ENCODE measurements at places on chromosomes 12 and 14.

DNA sequence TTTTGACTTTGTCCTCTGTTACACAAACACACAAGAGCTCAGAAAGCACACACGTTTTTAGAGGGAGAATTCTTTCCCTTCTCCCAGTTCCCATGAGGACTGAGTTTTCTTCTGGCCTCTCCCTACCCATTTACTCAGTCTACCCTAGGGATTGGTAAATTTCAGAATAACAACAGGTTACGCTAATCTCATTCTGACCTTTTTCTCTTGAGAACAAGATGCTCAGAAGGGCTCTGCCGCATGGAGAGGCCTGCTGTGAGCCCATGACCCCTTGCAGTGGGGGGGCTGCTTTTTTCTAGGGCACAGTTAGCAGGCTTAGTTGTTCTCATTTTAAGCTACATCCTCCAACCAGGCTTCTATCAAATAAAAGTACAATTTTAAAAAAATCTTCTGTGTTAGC lies 69.5 kb downstream of the GPR135 start:
- H3K36me3 ChIP-seq, result no peaks in the 10 kb centered on the region
- DNase-seq, result no peak
- no peak overlapping the region for H3K4me3 ChIP-seq
- no peaks in the 10 kb centered on the region for H3K27me3 ChIP-seq
- no peaks in the 10 kb centered on the region for H3K4me1 ChIP-seq

GRCh38 chr12:131222329-131223139 lies 268.8 kb downstream of the ADGRD1 start:
- no peak overlapping the region for H3K4me3 ChIP-seq
- peak overlapping the region; percentile 48 for H3K27ac ChIP-seq
- H3K36me3 ChIP-seq, result no peaks in the 10 kb centered on the region
- DNase-seq, result no peak
- H3K27me3 ChIP-seq, result no peaks in the 10 kb centered on the region

- H3K4me3 ChIP-seq, result no peak overlapping the region
- H3K27me3 ChIP-seq, result no peaks in the 10 kb centered on the region
- H3K4me1 ChIP-seq, result no peaks in the 10 kb centered on the region
Observed at GRCh38 chr14:90844321-90844720, 28.1 kb upstream of the TTC7B start.

GRCh38 chr14:37036669-37037341 lies 135.6 kb downstream of the SLC25A21 start:
- no peak for DNase-seq
- no peak overlapping the region for H3K4me3 ChIP-seq
- no peak overlapping the region for H3K27ac ChIP-seq
- no peaks in the 10 kb centered on the region for H3K4me1 ChIP-seq

GRCh38 chr14:100213956-100214769 lies 24.8 kb upstream of the YY1 start:
- DNase-seq, result peak; percentile 95
- H3K4me1 ChIP-seq, result peaks cover 19% of the 10 kb centered on the region
- no peaks in the 10 kb centered on the region for H3K27me3 ChIP-seq
- no peaks in the 10 kb centered on the region for H3K36me3 ChIP-seq

DNA sequence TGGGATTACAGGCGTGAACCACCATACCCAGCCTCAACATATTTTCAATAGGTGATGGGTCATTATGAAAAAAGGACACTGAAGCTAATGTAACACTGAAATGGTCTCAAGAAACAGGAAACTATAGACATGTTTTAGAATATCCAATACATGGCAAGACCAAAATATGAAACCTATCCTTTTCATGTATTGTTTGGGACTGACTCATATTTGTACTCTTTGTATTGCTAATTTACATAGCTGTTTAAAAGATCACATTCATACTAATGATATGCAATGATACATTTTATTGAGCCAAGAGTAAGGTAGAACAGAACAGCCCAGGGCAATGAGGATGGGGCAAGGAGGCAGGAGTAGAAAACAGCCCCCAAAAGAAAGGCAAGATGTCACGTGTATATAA lies 32.6 kb downstream of the RESF1 start:
- H3K27ac ChIP-seq, result no peak overlapping the region
- H3K36me3 ChIP-seq, result peaks cover 43% of the 10 kb centered on the region
- no peaks in the 10 kb centered on the region for H3K27me3 ChIP-seq
- H3K4me3 ChIP-seq, result no peak overlapping the region
- H3K4me1 ChIP-seq, result no peaks in the 10 kb centered on the region

- H3K27ac ChIP-seq, result no peak overlapping the region
- no peak overlapping the region for H3K4me3 ChIP-seq
- DNase-seq, result no peak
Observed at GRCh38 chr14:94048691-94049624, 22.8 kb downstream of the OTUB2 start.

- H3K4me3 ChIP-seq, result no peak overlapping the region
- DNase-seq, result no peak
- H3K4me1 ChIP-seq, result peaks cover 13% of the 10 kb centered on the region
- no peak overlapping the region for H3K27ac ChIP-seq
- H3K27me3 ChIP-seq, result no peaks in the 10 kb centered on the region
Observed at GRCh38 chr12:116247377-116247776, 30.1 kb downstream of the MED13L start.

DNA sequence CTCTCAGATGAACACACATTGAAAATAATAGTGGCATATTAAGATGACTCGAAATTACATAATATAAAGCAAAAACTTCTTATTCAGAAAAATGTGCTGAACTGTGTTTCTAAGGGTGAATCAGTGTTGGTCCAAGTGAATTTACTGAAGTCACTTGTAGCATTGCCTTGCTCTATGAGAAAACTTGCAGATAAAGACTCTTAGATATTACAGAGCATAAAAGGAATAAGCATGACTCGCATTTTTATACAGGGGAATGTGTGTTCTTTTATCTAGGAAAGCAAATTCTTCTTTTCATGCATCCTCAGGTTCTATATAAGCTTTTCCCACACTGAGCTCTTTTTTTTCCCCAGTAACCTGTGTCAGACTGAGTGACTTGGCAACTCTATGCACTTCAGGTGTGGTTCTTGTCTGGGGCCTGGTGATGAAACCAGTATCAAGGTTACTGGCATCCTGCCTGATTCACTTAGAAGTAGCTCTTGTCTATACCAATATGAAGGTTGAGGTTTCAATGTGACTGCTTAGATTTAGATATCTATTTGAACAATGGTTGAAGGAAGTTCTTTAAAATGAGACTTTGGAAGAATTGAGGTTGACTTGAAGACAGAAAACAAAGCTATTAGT lies 76.1 kb downstream of the OTOGL start:
- no peak overlapping the region for H3K27ac ChIP-seq
- no peak overlapping the region for H3K4me3 ChIP-seq
- H3K36me3 ChIP-seq, result no peaks in the 10 kb centered on the region
- no peaks in the 10 kb centered on the region for H3K4me1 ChIP-seq
